ENCODE measurements at places on chromosomes 7 and 10. TPM values are rescaled to one million over a fixed set of nuclear protein-coding genes. Genes with fewer than 3 reads are reported as not detected.

AGR3 gene
- total RNA-seq = 20.3 TPM

UFSP1 gene
- total RNA-seq = 3.4 TPM

DNA sequence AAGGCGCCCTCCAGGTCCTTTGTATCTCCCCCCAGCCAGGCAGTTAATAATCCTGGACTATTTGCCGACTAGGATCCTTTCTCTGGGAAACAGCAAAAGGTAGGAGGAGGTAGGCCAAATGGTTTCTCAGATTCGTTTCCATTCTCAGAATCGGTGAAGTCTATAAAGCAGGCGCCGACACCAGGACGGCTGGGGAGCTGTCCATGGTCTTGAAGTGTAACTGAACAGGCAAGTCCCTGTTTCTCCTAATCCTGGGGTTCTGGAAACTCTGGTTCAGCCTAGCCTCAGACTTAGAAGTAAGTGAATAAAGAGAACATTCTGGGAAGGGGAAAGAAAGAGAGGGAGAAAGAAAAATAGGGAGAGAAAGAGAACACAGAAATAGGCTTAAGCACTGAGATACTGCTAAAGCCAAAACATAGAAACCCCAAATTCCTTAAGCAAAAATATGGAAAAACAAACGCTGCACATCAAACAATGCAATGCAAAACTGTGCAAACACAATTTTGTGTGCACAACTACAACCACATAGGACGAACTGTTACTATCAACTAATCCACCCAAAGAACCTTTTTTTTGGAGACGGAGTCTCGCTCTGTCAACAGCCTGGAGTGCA is 11.1 kb upstream of the INA start:
- no peak overlapping the region for H3K4me3 ChIP-seq
- H3K4me1 ChIP-seq = no peaks in the 10 kb centered on the region
- no peaks in the 10 kb centered on the region for H3K27me3 ChIP-seq
- H3K27ac ChIP-seq = no peak overlapping the region
- no peaks in the 10 kb centered on the region for H3K36me3 ChIP-seq

DNA sequence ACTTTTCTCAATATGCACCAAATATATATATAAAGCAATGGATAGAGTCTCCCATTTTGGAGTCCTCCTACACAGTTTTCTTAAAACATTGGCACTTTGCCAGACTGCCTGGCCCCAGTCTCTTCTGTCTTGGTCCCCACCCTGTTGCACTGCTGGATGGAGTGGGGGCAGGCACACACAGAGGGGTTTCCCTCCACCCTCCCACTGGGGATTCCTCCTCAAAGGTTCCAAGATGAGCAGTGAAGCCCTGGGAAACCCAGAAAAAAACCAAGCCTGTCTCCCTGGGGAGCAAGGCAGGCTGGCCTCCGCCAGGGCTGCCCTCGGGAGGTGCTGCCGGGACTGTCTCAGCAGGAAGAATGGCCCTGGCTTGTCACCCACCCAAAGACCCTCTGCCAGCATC is 68.0 kb downstream of the SH3PXD2A start:
- H3K4me3 ChIP-seq = no peak overlapping the region
- no peaks in the 10 kb centered on the region for H3K36me3 ChIP-seq
- H3K27me3 ChIP-seq = no peaks in the 10 kb centered on the region
- H3K4me1 ChIP-seq = no peaks in the 10 kb centered on the region

DNA sequence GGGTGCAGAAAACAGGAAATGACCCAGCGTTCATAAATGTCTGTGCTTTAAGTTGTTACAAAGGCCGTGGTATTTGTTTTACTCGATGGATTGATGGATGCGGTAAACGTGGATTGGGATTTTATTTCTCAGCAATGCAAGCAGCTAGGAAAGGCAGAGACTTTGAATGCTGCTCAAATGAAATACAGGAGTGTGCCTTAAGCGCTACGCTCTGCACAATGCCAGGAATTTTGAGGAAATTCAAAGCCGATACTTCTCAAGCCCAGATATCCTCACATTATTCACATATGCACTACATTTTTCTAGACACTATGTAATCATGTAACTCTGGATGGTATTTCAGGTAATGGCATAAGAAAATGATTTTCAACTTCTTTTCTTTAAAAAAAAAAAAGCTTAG is 514.3 kb upstream of the ADARB2 start:
- H3K27me3 ChIP-seq = no peaks in the 10 kb centered on the region
- H3K36me3 ChIP-seq = no peaks in the 10 kb centered on the region
- no peaks in the 10 kb centered on the region for H3K4me1 ChIP-seq

DNA sequence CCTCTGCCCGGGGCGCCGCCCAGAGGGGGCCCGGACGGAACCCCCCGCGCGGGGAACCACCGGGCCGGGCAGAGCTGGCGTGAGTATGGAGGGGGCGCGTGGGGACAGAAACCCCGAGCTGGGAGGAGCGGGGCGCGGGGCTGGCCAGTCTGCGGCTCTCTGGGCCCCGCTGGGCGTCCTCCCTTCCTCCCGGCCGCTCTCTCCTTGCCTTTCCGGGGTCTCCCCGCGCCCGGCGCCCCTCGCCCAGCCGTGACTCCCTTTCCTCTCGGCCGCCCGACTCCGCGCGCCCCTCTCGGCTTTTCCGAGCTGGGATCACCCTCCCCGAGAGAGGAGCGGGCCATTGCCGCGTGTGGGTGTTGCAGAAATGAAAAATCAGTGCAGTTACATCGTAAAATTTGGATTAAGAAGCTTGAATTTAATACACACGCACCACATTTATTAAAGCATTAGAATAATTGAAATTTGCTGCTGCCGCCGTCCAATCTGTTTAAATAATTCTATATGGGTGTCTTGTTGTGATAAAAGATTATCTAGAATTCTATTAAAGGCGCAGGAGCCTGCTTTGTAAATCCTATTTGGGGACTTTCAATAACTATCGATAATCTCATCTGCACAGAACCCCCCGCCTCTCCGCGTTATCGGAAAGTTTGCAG is 9.1 kb downstream of the UNCX start:
- peaks cover 32% of the 10 kb centered on the region for H3K27me3 ChIP-seq
- no peaks in the 10 kb centered on the region for H3K36me3 ChIP-seq
- no peak overlapping the region for H3K27ac ChIP-seq
- H3K4me3 ChIP-seq = no peak overlapping the region

DNA sequence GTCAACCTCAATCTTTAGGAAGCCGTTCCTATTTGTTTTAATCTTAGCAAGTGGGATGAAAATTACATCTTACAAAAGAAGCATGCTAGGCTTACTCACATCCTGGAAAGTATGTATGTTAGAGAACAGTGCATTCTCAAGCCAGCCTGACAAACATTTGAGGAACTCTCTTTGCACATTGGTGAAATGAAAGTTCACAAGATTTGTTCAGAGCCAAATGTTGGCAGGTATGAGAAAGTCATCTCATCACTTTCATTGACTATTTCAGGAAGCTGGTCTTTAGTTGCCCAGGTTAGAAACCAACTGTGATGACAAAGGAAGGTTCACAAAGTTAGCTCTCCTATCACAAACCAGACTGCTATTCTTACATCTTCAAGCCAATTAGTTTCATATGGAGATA is 57.1 kb downstream of the ABCB1 start:
- H3K27me3 ChIP-seq = no peaks in the 10 kb centered on the region
- H3K36me3 ChIP-seq = peaks cover 4% of the 10 kb centered on the region
- no peak for DNase-seq
- H3K4me1 ChIP-seq = no peaks in the 10 kb centered on the region
- no peak overlapping the region for H3K4me3 ChIP-seq

DNA sequence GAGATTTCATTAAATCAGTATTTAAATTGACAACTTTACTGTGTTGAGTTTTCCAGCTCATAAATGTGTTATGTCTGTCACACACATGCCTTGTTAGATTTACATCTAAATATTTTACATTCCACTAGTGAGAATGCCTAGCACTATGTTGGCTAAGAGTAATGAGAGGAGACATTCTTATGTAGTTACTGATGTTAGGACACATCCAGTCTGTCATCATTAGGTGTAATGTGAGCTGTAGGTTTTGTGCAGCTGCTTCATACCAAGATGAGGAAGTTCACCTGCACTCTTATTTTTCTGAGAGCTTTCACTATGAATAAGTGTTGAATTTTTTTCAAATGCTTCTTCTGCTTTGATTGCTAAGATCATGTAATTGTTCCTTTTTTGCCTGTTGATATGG is 218.0 kb upstream of the IGFBP3 start:
- H3K27ac ChIP-seq = no peak overlapping the region
- H3K4me3 ChIP-seq = no peak overlapping the region
- H3K4me1 ChIP-seq = no peaks in the 10 kb centered on the region
- no peaks in the 10 kb centered on the region for H3K36me3 ChIP-seq
- H3K27me3 ChIP-seq = no peaks in the 10 kb centered on the region

DNA sequence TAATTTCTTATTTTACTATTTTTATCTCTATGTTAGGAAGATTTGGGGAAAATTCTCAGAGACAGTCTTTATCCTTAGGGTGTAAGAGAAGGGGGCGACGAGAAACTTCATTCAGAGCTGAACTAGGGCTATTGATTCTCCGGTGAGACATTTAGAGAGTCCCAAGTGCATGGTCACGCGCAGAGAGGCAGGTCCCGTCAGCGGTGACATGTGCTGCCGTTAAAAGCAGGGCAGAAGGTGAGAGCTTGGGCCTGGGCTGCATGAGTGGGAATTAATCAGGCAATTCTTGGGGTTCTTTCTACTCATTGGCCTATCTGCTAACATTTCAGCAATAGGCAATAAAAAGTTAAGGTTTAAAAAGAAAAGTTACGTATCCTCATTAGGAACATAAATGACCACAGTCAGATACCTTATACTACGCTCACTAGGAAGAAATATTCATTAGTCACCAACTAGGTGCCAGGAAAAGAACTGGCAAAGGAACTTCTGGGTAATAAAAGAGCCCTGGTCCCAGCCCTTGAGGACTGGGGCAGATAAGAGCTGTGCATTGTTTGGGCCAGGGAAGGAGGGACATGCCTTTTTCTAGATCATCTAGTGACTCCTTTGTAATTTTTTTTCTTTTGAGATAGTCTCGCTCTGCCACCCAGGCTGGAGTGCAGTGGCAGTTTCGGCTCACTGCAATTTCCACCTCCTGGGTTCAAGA is 21.2 kb downstream of the PRKCQ start:
- DNase-seq = peak; percentile 42
- no peak overlapping the region for H3K4me3 ChIP-seq
- no peaks in the 10 kb centered on the region for H3K36me3 ChIP-seq
- no peaks in the 10 kb centered on the region for H3K4me1 ChIP-seq
- H3K27me3 ChIP-seq = no peaks in the 10 kb centered on the region
- no peak overlapping the region for H3K27ac ChIP-seq

All from kidney (tissue), 22 donors.